ENCODE measurements at places on chromosomes 12 and 14. TPM values are rescaled to one million over a fixed set of nuclear protein-coding genes. Genes with fewer than 3 reads are reported as not detected.

The ZNF84 gene
- total RNA-seq = 16.5 TPM

The RNASE12 gene
- not detected for total RNA-seq

The RNASE13 gene
- total RNA-seq = not detected

The GPR132 gene
- total RNA-seq = 51.3 TPM

The ASB2 gene
- total RNA-seq = 98.0 TPM

The NRXN3 gene
- not detected for total RNA-seq

The ST8SIA1 gene
- total RNA-seq = 10.2 TPM

The SERPINA9 gene
- not detected for total RNA-seq

The GLI1 gene
- 0.75 TPM for total RNA-seq

The GLTP gene
- 39.3 TPM for total RNA-seq

The DPPA3 gene
- not detected for total RNA-seq

The POTEM gene
- not detected for total RNA-seq

The MGAT4C gene
- total RNA-seq = not detected

DNA sequence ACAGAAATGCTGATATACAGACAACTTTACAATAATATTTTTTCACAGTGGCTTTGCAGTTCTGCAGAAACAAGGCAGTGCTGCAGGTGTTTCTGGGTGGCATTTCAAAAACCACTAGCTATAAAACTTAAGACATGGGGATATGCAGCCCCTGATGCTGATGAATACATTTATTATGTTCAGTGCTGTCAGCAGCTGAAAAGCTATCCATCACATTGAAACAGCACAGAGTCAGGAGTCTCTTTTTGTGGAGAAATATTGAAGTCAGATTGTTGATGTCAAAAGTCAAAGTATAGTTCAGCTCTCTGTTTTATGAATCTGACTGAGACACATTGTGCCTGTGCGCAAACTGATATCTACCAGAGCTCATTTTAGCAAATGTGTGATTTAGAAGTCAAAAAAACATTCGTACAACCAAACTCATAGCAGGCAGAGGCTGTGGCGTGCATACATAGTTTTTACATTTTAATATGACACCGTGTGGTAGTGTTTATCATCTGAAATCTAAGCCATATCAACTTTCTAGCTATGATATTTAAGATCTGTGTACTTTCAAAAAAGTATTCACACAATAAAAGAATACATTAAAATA is 467.6 kb downstream of the PRKD1 start:
- H3K4me1 ChIP-seq = no peaks in the 10 kb centered on the region
- no peak overlapping the region for H3K4me3 ChIP-seq
- no peak for DNase-seq
- no peaks in the 10 kb centered on the region for H3K36me3 ChIP-seq
- H3K27me3 ChIP-seq = no peaks in the 10 kb centered on the region

- no peaks in the 10 kb centered on the region for H3K4me1 ChIP-seq
- no peak for DNase-seq
- no peak overlapping the region for H3K4me3 ChIP-seq
- no peaks in the 10 kb centered on the region for H3K27me3 ChIP-seq
- H3K36me3 ChIP-seq = no peaks in the 10 kb centered on the region
Observed at GRCh38 chr12:20370866-20371519, 2.7 kb downstream of the PDE3A start.

- no peak overlapping the region for H3K27ac ChIP-seq
- no peaks in the 10 kb centered on the region for H3K36me3 ChIP-seq
- H3K4me1 ChIP-seq = no peaks in the 10 kb centered on the region
- no peaks in the 10 kb centered on the region for H3K27me3 ChIP-seq
- no peak overlapping the region for H3K4me3 ChIP-seq
Observed at GRCh38 chr14:30214461-30215090, 286.9 kb upstream of the PRKD1 start.

GRCh38 chr12:110597885-110598284 is 14.8 kb upstream of the PPTC7 start:
- no peak for DNase-seq
- no peaks in the 10 kb centered on the region for H3K36me3 ChIP-seq
- H3K4me3 ChIP-seq = no peak overlapping the region
- no peaks in the 10 kb centered on the region for H3K27me3 ChIP-seq
- H3K4me1 ChIP-seq = no peaks in the 10 kb centered on the region
- H3K27ac ChIP-seq = no peak overlapping the region

DNA sequence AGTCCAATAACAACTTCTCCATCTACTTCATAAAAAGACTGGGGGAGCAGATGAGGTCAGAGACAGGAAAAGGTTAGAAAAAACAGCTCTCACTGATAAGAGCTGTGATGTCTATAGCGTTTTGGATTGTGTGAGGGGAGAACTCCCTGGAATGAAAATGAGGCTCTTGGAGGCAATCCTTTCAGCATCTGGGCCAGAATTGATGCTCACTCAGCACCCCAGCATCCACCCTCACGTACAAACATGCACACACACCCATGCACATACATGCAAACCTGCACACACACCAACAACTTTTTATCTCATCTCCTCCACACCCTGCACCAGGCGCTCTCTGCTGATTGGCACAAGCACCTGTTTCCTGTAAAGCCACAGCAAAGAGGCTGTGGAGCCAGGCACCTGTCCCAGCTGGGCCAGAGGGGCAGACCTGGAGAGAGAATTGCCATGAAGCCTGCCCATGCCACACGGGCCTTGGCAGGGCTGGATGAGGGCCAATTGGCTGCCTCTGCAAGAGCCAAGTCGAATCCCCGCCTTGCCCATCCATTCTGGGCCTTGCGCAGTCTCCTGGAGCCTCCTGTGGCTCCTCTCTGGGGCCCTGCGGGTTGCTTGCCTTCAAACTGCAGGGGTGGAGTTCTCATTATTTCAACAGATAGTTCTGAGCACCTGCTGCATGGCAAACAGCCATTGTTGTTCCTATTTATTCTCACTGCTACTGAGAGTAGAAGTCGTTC is 53.1 kb downstream of the SYNE3 start:
- no peaks in the 10 kb centered on the region for H3K27me3 ChIP-seq
- peak; percentile 9 for DNase-seq
- H3K4me1 ChIP-seq = peaks cover 59% of the 10 kb centered on the region
- peak overlapping the region; percentile 17 for H3K4me3 ChIP-seq

- no peak overlapping the region for H3K27ac ChIP-seq
- H3K4me1 ChIP-seq = no peaks in the 10 kb centered on the region
- DNase-seq = no peak
- no peaks in the 10 kb centered on the region for H3K36me3 ChIP-seq
Observed at GRCh38 chr12:109185441-109185840, 69.1 kb downstream of the ACACB start.

DNA sequence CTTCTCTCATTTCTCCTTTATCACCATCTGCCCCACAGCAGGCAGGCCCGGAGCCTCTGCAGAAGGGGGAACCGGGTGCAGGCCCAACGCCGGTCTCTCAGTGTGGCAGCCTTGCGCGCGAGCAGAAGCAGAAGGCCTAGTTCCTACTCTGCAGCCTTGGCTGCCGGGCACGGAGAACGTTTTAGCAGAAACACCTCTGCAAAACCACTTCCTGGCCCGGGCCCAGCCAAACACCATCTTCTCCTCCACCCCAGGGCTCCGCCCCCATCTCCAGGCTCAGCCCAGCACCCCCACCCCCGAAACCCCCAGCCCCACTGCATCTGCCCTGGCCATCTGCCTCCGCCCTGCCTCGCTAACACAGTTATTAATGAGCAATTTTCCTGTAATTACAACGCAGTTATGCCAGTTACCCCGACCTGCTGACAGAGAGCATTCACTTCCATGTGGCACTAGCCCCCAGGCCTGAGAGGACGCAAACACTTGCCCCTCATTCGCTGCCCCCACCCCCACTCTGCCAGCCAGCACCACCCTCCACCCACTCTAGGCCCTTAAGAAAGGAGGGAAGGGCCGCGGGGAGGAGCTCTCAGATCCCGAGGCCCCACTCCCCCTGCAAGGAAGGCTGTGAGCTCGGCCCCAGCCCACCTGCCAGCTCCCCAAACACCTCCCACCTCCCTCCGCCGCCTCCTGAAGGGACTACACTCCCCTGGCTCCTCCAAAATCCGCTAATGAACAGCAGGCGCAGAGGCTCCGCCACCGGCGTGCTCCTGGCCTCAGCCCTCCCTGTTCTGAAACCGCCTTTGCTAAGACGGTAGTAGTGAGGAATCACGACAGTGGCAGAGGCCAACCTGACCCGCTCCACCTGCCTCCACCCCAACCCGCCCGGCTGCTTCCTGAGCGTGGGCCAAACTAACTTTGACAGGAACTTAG is 44.7 kb upstream of the FBRSL1 start:
- H3K27me3 ChIP-seq = no peaks in the 10 kb centered on the region
- peaks cover 39% of the 10 kb centered on the region for H3K4me1 ChIP-seq
- H3K27ac ChIP-seq = peak overlapping the region; percentile 90
- H3K4me3 ChIP-seq = peak overlapping the region; percentile 63
- H3K36me3 ChIP-seq = no peaks in the 10 kb centered on the region

- H3K27ac ChIP-seq = no peak overlapping the region
- no peaks in the 10 kb centered on the region for H3K27me3 ChIP-seq
- no peak for DNase-seq
- peaks cover 6% of the 10 kb centered on the region for H3K4me1 ChIP-seq
Observed at GRCh38 chr12:4169959-4170358, 103.6 kb upstream of the CCND2 start.

DNA sequence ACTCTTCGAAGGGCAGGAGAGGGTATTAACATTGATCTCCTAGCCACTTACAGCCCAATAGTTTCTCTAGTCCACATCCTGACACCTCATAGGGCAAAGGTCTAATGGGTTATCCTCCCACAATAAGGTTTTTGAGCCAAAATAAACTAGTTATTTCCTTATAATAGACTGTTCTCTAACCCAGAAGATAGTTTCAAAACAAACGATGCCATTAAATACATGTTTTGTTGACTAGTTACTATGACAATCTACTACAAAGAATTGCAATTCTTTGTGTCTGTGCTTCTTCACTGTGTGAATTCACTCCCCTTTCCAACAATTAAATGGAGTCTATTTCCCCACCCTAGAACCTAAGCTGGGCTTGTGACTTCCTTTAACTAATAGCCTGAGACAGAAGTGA is 6.4 kb upstream of the ACTR10 start:
- no peaks in the 10 kb centered on the region for H3K36me3 ChIP-seq
- H3K4me3 ChIP-seq = no peak overlapping the region
- DNase-seq = no peak
- H3K4me1 ChIP-seq = peaks cover 7% of the 10 kb centered on the region

GRCh38 chr12:117013726-117014125 is 85.5 kb downstream of the TESC start:
- H3K27me3 ChIP-seq = no peaks in the 10 kb centered on the region
- H3K36me3 ChIP-seq = no peaks in the 10 kb centered on the region
- H3K4me3 ChIP-seq = no peak overlapping the region
- no peak overlapping the region for H3K27ac ChIP-seq
- DNase-seq = no peak

DNA sequence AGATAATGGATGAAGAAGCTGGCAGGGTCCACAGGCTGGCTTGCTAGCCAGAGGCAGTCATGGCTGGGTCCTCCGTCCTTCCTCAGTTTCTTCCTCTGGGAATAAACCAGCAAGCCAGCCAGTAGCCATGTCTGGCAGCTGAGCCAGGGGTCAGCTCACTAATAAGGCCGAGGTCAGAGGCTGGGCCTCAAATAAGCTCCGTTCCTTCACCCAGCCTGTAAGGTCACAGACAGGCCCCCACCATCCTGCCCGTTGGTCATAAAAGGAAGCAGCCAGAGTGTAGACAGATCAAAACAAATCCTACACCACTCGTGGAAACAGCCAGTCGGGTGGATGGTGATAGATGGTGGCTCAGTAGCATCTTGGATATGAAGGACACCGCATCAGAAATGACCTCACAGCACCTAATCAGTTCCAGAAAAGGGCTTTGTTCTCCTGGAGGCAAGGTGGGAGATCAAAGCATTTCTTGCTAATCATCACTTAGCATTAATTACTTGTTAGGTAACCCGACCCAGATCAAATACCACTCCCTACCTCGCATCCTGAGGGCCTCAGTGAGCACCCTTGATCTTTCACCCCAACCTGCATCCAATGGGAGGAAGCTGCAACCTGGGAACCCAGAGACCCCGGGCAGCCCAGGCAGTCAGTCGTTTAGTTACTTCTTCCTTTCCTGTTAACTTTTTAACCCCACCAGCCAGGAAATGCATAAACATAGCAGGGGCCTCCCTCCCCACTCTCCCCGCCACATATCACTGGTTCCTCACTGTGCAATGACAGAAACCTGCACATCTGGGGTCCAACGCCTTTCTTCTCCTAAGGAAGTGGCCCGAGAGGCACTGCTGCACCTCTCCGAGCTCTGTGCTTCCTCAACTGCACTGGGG is 90.2 kb downstream of the KDM2B start:
- no peak overlapping the region for H3K4me3 ChIP-seq
- no peak overlapping the region for H3K27ac ChIP-seq
- no peaks in the 10 kb centered on the region for H3K4me1 ChIP-seq

- no peaks in the 10 kb centered on the region for H3K36me3 ChIP-seq
- no peak for DNase-seq
- H3K4me1 ChIP-seq = no peaks in the 10 kb centered on the region
Observed at GRCh38 chr12:103802586-103802886, 38.5 kb downstream of the NT5DC3 start.

- H3K27ac ChIP-seq = no peak overlapping the region
- no peaks in the 10 kb centered on the region for H3K4me1 ChIP-seq
- H3K36me3 ChIP-seq = no peaks in the 10 kb centered on the region
- no peak for DNase-seq
- peaks cover 3% of the 10 kb centered on the region for H3K27me3 ChIP-seq
- H3K4me3 ChIP-seq = no peak overlapping the region
Observed at GRCh38 chr12:7058163-7058845, 2.2 kb upstream of the C1S start.

- H3K4me1 ChIP-seq = no peaks in the 10 kb centered on the region
- H3K36me3 ChIP-seq = no peaks in the 10 kb centered on the region
- no peak overlapping the region for H3K27ac ChIP-seq
- H3K4me3 ChIP-seq = no peak overlapping the region
- DNase-seq = no peak
Observed at GRCh38 chr12:56781726-56782125, 18.6 kb downstream of the HSD17B6 start.

GRCh38 chr12:63845726-63846125 is 1.2 kb downstream of the SRGAP1 start:
- H3K36me3 ChIP-seq = no peaks in the 10 kb centered on the region
- H3K27ac ChIP-seq = no peak overlapping the region
- no peak overlapping the region for H3K4me3 ChIP-seq
- peaks cover 7% of the 10 kb centered on the region for H3K4me1 ChIP-seq
- no peak for DNase-seq
- peaks cover 10% of the 10 kb centered on the region for H3K27me3 ChIP-seq

DNA sequence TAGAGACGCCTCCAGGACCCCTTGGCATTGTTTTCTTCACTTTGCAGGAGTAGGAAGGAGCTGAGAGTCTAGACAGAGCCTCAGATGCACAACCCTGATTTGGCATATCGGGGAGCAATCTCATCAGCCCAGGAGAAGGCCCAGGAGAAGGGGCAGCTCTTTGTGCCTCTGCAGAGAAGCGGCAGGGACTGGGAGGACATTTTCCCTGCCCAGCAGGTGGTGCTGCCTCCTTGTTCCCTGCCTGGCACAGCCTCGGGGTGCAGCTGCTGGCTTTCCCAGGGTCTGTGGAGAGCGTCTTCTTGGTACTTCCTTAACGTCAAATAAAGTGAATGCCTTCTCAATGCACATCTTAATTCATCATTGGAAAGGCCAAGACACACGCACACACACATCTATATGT is 419.5 kb downstream of the TMEM121 start:
- H3K4me1 ChIP-seq = no peaks in the 10 kb centered on the region
- no peak overlapping the region for H3K4me3 ChIP-seq
- H3K27me3 ChIP-seq = no peaks in the 10 kb centered on the region
- DNase-seq = no peak
- H3K36me3 ChIP-seq = no peaks in the 10 kb centered on the region
- no peak overlapping the region for H3K27ac ChIP-seq

GRCh38 chr14:91331721-91332120 is 85.9 kb downstream of the CCDC88C start:
- no peak overlapping the region for H3K4me3 ChIP-seq
- H3K36me3 ChIP-seq = peaks cover 46% of the 10 kb centered on the region
- DNase-seq = no peak
- no peaks in the 10 kb centered on the region for H3K27me3 ChIP-seq
